HS-27A (cell line): ENCODE measurements at places on chromosomes 4 and X.

DNA sequence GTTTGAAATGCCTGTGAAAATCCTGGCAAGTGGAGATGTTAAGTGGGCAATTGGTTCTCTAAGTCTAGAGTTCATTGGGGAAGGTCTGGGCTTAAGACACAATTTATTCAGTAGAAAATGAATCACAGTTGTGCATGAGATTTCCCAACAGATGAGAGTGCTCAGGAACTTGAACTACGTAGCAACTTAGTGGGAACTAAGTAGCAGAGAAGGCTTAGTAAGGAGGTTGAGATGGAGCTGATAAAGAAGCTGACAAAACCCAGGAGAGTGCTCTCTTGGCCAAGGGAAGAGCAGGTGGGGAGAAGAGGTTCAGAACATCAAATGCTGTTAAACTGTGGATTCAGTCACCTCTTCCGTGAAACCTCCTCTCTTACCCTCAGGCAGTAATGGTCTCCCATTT, 33.0 kb downstream of the AFF1 start:
- DNase-seq, result no peak

DNA sequence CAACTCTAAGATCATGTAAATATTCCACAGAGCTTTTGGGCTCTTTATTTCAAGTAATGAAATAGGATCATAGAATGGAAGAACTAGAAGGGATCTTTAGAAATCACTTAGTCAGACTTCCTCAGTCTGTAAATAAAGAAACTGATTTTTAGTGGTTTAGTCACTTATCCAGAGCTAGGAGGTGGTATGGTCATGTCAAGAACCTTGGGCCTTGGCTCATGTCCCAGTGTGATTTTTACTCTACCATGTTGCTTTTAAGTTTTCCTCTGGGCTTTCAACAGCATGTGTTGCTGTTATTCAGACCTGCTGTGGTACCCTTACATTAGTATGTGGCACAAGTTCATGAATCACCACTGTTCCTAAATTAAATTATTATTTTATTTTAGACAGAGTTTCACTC, 184.9 kb downstream of the FRAS1 start:
- no peak for DNase-seq

DNA sequence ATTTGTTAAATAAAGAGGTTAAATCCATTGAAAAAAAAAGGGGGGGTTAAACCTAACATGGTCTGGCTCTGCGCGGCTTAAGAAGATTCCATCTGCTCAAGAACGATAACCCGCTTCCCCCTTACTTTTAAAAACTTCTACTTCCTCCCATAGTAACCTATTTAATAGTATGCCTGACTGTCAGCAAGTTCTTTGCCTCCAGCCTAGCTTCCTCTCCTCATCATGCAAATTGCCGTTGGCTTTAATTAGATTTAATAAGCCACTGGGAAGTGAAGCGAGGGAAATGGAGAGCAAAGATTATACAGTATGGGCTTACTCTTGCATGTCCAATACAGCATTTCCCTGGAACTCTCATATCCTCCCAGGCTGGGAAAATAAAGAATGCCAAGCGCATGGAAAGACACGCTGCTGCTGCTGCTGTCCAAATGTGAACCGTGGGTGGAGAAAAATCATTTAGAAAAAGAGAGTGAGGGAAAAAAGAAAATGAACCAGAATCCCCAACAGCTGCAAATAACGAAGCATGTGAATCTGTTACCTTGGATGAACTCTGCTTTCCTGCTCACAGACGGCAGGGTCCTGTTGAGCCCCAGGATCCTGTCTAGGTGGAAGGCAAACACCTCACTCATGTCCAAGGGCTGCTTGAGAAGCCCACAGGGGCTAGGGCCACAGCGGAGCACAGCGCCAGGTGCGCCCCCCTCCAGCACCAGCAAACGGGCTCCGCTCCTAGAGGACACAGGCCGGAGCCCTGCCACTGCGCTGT, 2.7 kb downstream of the GASK1B start:
- DNase-seq, result no peak

GRCh38 chrX:96435378-96436035, 249.1 kb upstream of the DIAPH2 start:
- no peak for DNase-seq

DNA sequence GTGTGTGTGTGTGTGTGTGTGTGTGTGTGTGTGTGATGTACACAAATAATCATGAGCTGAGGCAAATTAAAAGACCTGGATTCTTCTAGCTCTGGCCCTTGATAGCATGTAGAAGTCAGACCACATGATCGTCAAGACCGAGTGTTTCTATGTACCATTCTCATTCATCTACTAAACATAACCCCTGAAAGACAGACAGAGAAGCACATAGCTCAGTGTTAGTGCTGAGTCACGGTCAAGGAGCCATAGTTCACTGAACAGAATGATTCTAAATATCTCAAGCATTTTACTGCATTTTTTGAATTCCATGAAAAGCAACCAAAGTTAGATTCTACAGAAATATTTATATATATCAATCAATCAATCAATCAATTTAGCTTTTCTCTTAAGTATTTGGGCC, 412.3 kb upstream of the CXorf51A start:
- DNase-seq, result no peak

- no peak for DNase-seq
Observed at GRCh38 chr4:85600501-85600900, 125.6 kb downstream of the ARHGAP24 start.
